ENCODE measurements at places on chromosomes 6 and 20.
A peak's percentile ranks its signal among the peaks of the same experiment; 100 is the strongest.

DNA sequence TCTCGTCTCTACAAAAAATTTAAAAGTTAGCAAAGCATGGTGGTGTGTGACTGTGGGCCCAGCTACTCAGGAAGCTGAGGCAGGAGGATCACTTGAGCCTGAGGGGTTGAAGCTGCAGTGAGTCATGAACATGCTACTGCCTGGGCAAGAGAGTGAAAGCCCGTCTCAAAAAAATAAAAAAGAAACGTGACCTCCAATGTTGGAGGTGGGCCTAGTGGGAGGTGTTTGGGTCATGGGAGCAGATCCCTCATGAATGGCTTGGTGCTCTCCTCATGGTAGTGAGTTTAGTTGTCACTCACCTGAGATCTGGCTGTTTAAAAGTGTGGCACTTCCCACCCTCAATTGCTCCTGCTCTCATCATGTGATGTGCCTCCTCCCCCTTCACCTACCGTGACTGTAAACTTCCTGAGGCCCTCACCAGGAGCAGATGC, 24.3 kb downstream of the RBL1 start:
- DNase-seq = peak; percentile 16

- no peak for DNase-seq
Observed at GRCh38 chr6:12034349-12034748, 22.2 kb downstream of the HIVEP1 start.

DNA sequence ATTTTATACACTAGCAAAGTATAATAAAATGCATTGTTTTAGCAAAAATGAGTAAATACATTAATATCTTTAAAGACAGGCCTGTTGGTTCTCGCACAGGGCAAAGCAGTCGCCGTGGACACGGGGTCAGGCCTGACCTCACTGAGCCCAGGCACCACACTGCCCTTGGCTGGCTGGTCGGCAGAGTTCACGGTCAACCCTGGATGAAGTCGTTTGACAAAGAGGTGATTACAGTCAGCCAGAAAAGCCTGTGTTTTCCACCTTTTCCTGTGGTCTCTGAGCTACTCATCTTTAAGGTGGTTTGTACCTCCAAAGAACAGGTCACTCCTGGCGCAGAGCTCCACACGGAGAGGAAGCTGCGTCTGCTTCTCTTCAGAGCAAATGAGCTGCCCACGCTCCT, 191.5 kb downstream of the DLL1 start:
- DNase-seq = no peak

GRCh38 chr6:38686270-38687042, 16.5 kb downstream of the GLO1 start:
- DNase-seq = peak; percentile 1

DNA sequence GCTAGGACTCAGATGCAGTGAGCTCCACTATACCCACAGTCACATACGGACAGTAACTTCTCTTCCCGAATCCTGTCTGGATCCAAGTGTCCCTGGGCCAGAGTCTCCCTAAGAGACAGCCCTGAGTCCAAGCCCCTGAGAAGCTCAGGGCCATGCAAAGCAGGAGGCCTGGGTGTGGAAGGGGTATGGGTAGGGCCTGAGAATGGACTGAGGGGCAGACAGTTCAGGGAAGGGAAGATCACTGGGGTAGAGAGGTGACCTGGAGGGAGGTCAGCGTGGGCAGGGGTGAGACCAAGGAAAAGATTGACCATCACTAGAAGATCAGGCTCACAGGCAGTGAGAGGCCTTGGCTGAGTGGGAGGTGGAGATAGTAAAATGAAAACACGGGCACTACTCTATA, 8.8 kb downstream of the RPS6KA2 start:
- no peak for DNase-seq

DNA sequence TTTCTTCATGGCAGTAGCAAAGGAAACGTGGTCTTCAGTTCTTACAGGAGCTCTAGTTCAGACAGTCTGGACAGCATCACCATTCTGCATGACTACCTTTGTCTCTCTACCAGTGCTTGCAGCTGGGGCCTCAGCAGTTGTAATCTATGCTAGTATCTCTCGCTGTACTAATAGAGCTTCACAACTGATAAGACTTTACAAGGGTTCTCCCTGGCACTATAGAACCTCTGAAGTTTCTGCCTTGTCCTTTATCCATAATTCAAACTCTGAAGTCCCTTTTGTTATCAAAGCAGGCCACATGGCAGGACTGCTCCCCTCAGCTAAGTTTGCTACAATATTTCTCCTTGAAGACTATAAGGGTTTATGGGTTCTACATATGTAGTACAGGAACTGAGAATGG, 842.1 kb upstream of the ADGRB3 start:
- DNase-seq = no peak

DNA sequence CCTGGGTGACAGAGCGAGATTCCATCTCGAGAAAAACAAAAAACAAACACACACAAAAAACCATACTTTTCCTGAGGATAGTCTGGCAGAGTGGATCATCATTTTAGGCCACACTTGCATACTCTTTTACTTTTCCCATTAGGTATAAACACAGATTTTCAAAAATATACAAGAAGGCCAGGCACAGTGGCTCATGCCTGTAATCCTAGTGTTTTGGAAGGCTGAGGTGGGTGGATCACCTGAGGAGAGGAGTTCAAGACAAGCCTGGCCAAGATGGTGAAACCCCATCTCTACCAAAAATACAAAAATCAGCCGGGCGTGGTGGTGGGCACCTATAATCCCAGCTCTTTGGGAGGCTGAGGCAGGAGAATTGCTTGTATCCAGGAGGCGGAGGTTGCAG, 85.5 kb downstream of the ARHGAP18 start:
- DNase-seq = no peak

DNA sequence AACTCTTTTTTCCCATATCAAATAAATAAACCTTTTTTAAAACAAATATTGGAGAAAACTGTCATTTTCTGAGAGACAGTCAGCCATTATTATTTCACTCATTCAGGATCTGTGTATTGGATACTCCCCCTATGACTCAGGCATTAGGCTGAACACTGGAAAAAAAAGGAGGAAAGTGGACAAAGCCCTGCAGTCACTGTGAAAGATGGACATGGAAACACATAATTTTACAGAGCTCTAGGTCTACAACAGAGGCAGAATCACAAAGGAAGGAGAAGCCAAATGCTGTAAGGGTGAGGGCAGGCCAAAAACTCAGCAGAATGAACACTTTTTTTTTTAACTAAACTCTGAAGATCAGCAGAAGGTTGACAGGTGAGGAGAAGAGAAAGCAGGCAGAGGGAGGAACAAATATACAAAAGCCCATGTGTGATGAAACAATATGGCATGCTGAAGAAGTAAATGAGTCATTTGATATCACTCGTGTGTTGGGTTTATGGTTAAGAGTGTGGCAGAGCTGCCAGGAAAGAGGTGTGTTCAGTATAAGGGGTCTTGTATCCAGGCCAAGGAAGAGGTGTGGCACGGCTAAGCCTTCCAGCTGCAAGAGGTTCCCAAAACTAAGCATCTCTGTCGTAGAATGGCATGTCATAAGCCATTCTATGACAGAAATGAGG, 39.1 kb downstream of the EPB41L2 start:
- peak; percentile 52 for DNase-seq

DNA sequence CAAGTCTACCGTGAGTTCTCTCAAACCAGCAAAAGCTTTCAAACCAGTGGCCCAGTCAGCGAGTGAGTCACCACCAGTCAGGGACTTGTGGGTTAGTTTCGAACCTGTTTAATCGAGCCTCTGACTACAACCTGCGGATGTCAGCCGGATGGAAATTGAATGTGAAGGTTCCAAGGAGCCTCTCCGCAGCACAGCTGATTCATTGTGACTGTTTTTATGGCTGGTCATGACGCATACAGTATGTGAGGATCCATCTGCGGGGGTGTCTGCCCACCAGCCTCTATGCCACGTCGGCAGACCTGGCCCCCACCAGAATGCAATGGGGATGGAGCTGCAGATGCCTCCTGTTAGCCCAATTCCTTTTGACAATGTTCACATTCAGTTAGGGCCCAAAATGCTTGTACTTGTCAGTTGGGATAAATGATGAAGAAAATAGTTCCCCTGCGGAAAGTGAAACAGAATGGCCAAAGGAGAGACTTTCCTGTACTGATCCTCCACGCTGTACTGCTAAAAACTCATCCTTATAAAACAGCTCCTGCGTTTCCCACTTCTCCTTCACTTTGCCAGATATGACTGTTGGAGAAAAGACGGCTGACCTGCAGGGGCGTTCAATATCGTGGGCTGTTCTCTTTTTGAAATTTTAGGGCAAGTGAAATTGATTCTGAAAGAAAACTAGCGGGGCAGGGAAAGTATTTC, 206.6 kb downstream of the TFAP2B start:
- DNase-seq = peak; percentile 45

DNA sequence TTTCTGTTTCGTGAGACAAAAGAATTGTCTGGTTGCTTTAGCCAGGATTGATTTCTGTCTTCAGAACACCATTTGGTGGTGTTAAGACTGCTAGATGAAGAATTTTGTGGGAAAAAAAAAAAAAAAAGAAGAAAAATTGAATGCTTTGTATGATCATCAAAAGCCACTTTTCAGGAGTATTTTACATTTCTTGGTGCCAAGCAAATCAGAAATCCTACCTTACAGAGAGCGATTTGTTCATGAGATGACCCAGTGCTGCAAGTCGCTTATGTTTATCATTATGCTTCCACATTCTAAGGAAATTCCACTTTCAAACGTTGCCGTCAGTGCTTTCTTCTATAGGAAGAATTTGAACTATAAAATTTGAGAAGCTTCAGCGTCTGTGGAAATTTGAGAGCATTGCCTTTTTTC, 228.7 kb downstream of the BCKDHB start:
- DNase-seq = no peak
